ENCODE measurements at places on chromosomes 1 and 21.

DNA sequence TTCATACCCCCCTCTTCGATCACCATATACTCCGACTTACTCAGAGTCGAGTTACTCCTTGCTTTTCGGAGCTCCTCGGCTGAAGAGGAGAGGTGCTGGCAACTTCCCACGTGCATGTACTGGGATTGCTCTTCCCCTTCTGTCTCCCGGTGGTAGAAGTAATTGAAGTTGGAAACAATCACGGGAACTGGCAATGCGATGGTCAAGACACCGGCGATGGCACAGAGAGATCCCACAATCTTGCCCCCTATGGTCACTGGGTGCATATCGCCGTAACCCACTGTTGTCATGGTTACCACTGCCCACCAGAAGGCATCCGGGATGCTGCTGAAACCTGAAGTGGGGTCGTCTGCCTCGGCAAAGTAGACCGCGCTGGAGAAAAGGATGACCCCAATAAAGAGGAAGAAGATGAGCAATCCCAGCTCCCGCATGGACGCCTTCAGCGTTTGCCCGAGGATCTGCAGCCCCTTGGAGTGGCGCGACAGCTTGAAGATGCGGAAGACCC is 1.5 kb downstream of the KCNA3 start:
- DNase-seq = peak; percentile 45

DNA sequence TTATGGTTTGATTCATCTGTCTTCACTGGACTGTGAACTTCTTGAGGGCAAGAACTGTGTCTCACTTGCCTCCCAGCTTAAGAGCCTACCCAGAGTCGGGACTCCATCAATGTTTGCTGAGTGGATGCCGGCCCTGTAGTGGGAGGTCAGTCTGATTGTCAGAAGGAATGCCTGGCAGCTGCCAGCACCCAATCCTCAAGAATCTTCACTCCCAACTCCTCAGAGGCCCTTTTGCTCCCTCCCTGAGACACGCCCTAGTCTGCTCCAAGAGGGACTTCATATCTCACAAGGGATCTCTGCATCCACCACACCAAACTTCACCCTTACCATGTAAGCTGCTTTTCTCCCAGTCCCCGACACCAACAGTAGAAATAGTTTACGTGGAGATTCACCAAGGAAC is 15.2 kb upstream of the KDM4A start:
- DNase-seq = no peak

DNA sequence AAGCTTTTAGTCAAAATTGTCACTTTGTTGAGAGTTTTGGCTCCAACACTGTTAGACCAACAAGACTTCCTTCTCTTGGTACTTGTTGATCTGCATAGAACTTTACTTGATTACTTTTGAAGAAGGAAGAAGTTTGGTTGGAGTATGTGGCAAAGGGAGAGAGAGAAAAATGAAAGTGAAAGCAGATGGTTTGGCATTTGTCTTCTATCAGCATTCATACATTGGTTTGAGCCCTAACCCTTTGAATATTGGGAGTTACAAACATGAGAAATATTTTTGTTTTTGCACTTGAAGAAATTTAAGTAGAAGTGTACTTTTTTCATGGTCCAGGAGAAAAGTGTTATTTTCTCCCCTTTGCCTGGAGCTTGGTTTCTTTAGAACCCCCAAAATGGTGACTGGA is 169.8 kb downstream of the ADGRL4 start:
- no peak for DNase-seq

- no peak for DNase-seq
These were observed 284.4 kb upstream of the PKN2 start for GRCh38 chr1:88399690-88400089.

- no peak for DNase-seq
These were observed 36.2 kb downstream of the CAMSAP2 start for GRCh38 chr1:200774735-200775444.

DNA sequence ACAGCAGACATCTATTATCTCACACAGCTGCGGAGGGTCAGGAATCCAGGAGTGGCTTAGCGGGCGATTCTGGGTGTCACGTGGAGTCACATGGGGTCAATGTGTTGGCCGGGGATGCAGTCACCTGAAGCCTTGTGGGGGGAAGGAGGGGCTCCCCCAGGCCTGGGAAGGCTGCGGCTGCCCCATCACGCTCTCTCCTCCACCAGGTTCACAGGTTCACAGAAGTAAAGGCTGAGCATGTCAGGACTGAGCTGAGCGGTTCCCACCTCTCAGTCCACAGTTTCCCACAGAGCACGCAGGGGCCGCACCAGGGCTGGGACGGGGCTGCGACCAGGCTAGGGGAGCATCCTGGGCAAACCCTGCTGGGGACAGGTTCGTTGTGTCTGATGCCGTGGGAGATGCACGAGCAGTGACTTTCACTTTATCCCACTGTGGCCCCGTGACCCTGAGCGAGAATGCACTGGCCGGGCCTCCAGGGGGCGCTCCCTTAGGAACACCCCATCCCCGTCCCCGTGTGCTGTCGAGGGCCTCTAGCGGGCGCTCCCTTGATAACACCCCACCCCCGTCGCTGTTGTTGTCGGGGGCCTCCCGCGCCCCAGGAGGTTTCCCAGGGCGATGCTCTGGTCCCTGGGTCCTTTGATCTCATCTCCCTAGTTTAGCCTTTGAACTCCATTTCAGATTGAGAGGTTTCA is 73.2 kb upstream of the TRAPPC10 start:
- DNase-seq = peak; percentile 87

DNA sequence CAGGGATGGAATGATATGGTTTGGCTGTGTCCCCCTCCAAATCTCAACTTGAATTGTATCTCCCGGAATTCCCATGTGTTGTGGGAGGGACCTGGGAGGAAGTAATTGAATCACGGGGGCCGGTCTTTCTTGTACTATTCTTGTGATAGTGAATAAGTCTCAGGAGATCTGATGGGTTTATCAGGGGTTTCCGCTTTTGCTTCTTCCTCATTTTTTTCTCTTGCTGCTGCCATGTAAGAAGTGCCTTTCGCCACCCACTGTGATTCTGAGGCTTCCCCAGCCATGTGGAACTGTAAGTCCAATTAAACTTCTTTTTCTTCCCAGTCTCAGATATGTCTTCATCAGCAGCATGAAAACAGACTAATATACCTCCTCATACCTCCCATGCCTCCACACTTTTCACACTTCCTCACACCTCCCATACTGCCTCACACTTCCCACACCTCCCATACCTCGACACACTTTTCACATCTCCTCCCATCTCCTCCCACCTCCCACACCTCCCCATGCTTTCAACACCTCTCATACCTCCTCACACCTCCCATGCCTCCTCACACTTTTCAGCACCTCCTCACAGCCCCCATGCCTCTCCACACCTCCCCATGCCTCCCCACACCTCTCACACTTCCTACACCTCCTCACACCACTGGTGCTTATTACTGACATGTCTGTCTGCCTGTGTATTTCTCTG is 21.3 kb downstream of the GPR137B start:
- DNase-seq = no peak

- DNase-seq = no peak
These were observed 32.1 kb upstream of the CHRM3 start for GRCh38 chr1:239354231-239354630.

GRCh38 chr1:45335855-45336324 is 4.1 kb upstream of the TOE1 start:
- no peak for DNase-seq

- peak; percentile 39 for DNase-seq
These were observed 40.9 kb upstream of the TMEM52 start for GRCh38 chr1:1959840-1960479.

DNA sequence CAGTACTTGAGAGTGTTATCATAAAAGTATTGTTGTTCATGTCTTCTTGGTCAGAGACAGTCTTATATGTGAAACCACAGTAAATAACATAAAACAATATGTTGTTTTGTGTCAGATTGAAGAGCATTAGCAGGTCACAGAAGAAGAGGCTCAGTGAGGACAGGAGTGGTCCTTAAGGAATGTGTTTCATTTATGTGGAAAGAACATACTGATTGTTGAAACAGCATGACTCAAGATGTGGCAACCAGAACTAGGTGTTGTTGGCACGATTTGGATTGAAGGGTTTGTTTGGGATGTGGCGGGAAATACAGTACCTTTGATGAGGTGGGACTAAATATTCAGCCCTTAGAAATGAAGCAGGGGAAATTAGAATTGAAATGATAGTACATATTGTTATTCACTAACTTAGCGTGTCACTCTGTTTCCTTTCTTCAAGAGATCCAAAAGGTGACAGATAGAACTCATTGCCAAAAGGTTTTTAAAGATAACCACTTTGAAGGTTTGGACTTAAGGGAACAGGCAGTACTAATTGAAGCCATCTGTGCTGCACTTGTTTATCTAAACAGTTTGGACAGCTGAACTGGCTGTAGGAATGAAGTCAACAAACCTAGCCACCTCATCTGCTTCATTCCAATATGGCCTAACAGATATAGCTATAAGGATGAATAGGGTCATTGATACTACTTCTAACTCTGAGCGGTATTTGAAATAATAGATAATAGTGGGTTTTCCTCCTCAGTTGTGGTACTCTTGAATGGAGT is 14.4 kb downstream of the RALGPS2 start:
- DNase-seq = no peak

DNA sequence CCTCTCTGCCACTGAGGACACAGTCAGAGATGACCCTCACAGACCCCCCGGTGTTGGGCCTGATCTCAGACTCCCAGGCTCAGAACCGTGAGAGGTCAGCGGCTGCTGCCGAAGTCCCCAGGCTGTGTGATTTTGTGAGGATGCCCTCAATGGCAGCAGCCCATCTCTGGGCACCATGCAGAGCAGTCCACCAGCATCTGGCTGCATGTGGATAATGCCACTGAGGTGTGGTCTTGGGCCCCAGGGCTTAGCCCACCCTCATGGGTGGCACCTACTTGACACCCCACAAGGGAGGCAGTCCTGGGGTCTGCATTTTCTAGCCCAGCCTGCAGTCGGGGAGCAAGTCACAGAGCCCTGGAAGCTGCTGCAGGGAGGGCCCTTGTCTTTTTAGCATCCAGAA is 5.5 kb upstream of the ACTRT2 start:
- no peak for DNase-seq

GRCh38 chr1:65512967-65513780 is 92.7 kb downstream of the LEPR start:
- no peak for DNase-seq

DNA sequence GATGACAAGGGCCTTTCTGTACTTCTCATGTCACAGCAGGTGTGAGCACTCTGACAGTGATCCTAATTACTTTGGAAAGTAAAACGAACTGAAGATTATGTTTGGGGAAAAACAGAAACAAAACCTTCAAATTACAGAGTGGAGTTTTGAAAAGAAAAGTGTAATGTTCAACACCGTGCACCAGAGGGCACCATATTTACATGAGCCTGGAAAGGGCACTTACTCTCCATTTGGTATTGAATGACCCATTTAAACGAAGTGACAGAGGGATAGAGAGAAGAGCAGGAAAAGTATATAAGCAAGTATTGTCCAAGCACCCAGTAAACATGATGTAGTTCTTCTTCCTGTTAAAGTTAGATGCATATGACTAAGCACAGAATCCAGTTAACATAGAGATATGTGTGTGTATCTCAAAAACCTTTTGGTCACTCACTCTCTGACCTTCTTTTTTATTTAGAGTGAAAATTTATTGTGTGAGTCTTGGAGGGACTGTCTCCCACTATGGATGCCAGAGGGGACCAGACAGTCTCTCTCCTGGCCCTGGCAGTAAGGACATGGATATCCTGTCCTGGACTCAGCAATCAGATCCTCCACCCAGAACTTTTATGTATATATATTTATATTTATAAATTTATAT is 3.8 kb upstream of the RGSL1 start:
- DNase-seq = peak; percentile 18

DNA sequence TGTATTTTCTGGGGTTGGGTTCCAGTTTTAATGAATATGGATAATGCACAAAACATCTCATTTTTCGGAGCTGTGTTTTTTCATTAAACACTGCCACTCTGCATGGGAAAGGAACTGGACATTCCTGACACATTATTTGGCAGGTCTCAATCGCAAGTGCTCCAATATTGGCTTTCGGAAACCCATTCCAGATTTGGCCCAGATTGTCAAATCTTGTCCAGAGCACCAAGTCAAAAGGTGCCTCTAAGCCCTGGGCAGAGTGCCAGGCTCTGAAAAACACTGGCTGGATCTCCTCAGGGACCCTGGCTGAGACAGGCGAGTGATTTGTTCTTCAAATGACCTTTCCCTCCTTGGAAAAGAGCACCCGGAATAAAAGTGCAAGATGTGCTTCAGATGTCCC is 68.4 kb upstream of the MRPS6 start:
- DNase-seq = no peak

- peak; percentile 23 for DNase-seq
These were observed 72.8 kb downstream of the CD2 start for GRCh38 chr1:116826818-116827606.

DNA sequence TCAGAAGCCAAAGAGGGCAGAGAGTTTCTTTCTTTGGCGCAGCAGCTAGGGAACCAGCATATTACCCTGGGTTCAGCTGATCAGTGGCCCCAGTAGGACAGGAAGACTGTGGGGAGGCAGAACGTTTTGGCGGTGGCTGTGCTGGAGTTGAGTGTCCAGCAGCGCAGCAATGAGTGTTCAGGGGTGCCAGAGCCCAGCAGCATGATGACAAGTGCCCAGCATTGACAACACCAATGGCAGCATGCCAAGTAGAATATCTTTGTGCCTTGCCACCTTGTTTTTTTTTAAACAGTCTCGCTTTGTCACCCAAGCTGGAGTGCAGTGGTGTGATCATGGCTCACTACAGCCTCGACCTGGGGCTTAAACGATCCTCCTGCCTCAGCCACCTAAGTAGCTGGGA is 106.7 kb upstream of the CDC42BPA start:
- no peak for DNase-seq

- DNase-seq = no peak
These were observed 20.9 kb upstream of the SIPA1L2 start for GRCh38 chr1:232650845-232651244.

DNA sequence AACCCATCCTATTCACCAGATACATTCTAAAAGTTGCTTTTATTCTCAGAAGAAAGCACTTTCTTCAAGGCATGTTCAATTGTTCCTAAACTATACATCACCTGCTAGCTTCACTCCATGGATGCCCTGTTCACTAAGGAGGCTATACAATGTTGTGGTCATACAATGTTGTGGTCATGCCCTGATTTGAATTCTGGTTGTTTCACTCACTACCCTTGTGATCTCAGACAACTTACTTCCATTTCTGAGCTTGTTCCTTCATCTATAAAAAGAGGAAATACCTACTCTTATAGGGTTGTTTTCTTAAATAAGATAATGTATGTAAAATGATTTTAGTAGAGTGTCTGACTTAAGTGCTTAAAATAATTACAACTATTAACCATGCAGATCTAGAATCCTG is 19.7 kb downstream of the EDEM3 start:
- DNase-seq = no peak

DNA sequence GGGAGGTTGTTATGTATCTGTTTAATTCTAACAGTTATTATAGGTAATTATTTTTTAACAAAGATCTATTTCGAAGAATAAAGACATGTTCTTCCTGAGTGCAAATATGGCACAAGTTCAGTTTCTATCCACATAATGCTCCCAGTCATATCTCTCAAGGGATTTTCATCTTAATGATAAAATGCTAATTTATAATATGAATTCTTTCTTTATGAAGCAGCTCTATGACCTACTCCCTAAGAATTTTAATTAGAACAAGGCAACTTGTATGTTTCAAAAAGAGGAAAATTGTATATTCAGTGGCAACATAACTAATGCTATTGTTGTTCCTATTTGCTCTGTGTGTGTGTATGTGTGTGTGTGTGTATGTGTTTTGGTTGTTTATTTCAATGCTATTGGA is 1222.1 kb upstream of the NCAM2 start:
- no peak for DNase-seq

GRCh38 chr1:66758241-66758755 is 6.0 kb downstream of the DYNLT5 start:
- no peak for DNase-seq

- no peak for DNase-seq
These were observed 11.7 kb downstream of the CNIH4 start for GRCh38 chr1:224368409-224368808.
